ENCODE measurements at places on chromosomes 16 and 17. TPM values are rescaled to one million over a fixed set of nuclear protein-coding genes. Genes with fewer than 3 reads are reported as not detected.
A peak's percentile ranks its signal among the peaks of the same experiment; 100 is the strongest.

- DNase-seq = no peak
Measured at GRCh38 chr17:36627101-36627500, 25.7 kb downstream of the MRM1 start.

The KRT25 gene
- 0.28 TPM for total RNA-seq

- no peak for DNase-seq
Measured at GRCh38 chr17:16929035-16929680, 42.8 kb downstream of the TNFRSF13B start.

DNA sequence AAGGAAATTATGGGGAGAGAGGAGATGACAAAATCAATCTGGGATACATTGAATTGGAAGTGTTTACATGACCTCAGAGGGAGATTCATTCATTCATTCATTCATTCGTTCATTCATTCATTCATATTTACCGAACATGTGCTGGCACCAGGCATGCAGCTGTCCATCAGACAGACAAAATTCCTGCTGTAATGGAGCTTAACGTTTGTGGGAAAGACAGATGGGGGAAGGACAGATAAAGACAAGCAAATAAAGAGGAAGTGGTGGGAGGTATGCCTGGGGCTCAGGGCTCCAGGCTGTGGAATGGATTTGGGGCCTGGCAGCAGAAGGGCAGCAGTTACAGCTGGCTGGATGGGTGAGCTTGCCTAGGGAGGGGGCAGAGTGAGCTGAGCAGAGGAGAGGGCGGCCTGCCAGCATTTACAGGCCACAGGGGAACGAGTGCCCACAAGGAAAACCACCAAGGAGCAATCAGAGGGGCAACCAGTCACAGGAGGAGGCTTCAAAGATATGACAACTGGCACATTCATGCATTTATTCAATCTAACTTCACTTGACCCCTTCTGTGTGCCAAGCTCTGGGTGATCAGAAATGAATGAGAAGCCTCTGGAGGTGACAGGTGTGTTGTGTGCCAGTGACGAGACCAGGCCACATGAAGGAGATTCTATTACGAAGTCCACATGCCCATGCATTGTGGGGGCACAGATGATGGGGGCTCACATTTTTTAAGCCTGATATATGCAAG is 48.5 kb downstream of the ARHGAP27 start:
- peak; percentile 36 for DNase-seq

The CIITA gene
- total RNA-seq = not detected

The CA4 gene
- total RNA-seq = not detected

The DNAI2 gene
- not detected for total RNA-seq

The TBC1D28 gene
- not detected for total RNA-seq

GRCh38 chr17:17367931-17368330 is 64.8 kb downstream of the NT5M start:
- no peak for DNase-seq

The HAP1 gene
- 1.4 TPM for total RNA-seq

DNA sequence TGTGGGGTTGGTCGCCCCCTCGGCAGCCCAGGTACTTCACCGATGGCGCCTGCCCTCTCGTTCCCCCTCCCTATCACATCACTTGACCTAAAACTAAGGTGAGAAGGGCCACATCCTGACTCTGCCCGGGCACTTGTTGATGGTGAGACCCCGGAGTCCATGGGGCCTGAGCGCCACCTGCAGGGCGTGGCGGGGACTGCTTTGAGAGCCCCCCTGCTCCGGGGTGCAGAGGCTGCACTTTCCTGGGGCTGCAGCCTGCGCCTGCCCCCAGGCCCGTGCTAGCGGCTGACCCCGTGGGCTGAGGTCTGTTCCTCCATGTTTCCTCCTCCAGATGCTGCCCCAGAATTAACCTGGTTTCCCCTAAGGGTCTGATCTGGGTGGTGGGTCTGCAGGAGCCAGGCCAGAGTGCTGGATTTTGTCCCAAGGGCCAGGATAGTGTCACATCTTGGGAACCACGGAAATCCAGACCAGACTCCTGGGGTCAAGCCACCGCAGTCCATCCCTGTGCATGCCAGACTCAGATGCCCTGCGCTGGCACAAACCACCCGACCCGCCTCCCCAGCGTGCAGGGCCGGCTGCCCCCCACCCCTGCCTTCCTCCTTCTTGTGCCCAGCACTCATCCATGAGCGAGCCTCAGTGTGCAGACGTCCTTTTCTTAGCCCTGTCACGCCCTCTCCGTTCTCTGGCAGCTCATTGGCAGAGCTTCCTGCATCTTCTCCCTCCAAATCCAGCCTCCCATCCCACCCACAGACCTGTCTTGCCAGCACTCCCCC is 2.7 kb downstream of the NDUFAF8 start:
- peak; percentile 69 for DNase-seq
